Caco-2 (cell line): ENCODE measurements at places on chromosomes 12 and 14. TPM values are rescaled to one million over a fixed set of nuclear protein-coding genes. Genes with fewer than 3 reads are reported as not detected.

DNA sequence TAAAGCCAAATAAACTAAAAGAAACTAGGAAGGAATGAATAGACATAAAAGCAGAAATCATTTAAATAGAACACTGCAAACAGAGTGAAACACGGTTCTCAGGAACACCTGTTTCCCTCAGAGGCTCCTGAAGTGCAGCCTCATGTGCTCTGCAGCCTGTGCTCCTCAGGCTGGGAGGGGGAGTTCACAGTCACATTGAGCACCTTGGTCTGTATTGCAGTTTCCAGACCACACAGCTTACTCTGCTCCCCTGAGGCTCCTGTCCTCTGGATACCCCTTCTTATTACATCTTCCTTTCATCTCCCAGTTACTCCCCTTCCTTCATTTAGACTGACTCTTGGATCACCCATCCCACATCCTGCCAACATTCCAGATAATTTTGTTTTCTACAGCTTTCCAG, 49.7 kb upstream of the DCD start:
- no peak for DNase-seq

- peak; percentile 46 for DNase-seq
Observed at GRCh38 chr14:96741151-96741977, 55.8 kb upstream of the VRK1 start.

GRCh38 chr14:70013271-70013873, 134.2 kb downstream of the SMOC1 start:
- no peak for DNase-seq

DNA sequence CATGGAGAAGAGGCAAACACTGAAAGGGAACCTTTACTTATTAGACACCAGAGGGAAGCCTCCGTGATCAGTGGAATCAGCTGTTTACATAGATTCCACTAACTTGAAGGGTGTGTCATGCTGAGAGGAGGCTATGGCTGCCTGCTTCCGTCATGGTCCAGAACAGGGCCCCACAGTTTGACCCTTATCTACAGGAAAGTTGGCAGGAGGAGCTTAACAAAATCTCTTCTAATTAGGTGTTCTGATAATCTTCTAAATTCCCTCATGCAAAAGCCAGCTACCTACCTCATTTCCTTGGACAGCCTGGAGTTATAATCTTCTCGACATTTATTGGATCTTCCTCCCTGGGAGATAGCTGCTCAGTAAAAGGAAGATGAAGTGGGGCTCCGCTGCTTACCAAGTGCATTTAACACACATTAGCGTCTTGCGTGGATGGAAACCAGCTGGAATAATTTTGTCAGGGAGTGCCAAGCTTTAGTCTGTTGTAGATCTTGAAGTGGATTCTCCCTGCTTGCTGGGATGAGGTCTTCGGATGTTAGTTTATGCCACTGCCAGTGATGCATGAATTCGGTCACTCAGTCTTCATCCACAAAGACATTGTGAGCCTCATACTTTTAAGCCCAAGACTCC, 171.0 kb downstream of the PAH start:
- DNase-seq = no peak

The OTUB2 gene
- total RNA-seq = 1.2 TPM in 2 replicates

The MGP gene
- total RNA-seq = not detected in 2 replicates

DNA sequence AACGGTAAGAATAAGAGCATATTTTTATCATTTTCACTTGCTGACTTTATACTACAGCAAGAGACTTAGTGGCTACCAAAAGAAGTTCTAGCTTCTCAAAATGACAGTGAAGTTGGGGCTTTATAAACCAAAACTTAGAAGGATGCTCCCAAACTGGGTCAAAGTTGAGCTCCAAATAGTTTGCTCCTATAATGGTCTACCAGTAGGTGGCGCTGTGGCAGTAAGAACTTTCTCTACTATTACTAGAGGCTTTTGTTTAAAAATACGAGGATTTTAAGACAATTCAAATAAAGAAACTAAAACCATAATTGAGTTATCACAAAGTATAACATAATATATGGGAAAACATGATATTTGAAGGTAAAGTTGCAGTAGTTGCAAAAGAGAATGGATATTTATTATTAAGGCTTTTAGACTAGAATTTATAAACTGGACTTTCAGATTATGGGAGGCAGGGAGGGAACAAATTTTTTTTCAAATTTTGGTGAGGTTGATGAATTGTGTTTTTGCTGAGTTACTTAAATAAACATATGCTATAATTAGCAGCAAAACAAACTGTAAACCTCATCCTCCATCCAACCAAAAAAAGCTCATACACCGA, 75.0 kb downstream of the TGFB3 start:
- DNase-seq = no peak

GRCh38 chr12:4178424-4179170, 95.0 kb upstream of the CCND2 start:
- DNase-seq = no peak

- DNase-seq = no peak
Observed at GRCh38 chr14:87257421-87257820, 735.6 kb downstream of the GALC start.

GRCh38 chr14:34021096-34021495, 70.2 kb upstream of the EGLN3 start:
- no peak for DNase-seq

DNA sequence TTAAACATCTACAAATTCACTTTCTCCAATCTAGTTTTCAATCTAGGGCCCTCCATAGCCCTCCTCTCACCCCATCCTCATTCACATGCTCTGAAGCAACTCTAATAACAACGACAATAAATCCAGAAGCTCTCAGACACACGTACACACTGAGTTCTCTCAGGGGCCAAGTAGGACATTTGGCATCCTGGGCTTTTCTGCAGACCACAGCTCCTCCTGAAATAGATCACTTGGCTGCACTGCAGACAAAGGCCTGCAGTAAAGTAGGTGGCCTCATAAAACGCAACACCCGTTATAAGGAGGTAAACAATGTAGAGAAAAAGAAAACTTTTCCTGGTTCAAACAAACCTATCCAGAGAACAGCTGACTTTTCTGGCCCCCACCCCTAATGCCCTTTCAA, 111.2 kb downstream of the TMTC1 start:
- DNase-seq = no peak

DNA sequence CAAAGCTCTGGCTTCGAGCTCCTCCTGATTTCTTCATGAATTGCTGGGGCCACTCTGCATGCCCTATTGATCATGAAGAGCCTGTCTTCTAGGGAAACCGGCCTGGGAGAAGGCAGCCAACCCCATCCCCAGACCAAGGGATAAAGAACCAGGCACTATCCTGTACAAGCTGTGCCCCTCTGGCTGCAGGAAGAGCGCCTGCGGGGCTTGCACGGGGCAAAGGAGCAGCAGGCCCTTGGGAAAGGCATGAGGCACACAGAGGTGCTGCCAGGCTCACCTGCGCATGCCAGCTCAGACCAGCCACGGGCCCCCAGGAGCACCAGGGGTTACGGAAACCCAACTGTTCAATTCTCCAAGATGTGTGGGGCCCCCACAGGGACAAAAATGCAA, 2.1 kb downstream of the ITPK1 start:
- DNase-seq = no peak

The NFATC4 gene
- 0.84 and 0.88 TPM in 2 replicates for total RNA-seq

The OR10G2 gene
- not detected in 2 replicates for total RNA-seq

The GZMB gene
- total RNA-seq = not detected in 2 replicates

DNA sequence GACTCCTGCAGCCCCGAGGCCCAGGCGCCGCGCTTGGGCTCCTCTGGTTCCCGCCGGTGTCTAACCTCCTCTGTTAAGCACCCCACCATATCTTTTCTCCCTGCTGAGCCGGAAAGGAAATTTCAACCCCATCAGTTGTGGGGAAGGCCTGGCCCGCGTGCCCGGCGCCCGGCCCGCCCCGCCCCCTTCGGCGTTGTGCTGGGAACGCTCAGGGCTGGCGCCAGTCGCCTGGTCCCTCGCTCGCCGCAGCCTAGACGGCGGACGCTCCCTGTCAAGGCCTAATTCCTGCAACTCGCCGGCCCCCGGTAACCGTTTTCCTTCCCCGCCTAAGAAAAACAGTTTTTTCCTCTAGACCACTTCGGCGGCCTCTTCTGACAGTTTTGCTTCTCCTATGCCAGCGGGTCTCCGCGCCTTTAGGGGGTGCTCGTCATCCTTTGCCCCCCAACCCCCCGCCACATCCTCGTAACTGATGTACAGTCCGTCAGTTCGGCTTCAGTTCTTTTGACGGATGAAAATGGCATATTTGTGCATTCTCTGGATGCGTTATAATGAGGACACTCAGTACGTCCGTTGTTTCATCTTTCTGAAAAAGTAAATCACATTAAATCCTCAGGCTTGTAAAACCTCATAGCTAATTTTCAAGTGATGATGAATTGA, 506 bp upstream of the NAP1L1 start:
- no peak for DNase-seq

DNA sequence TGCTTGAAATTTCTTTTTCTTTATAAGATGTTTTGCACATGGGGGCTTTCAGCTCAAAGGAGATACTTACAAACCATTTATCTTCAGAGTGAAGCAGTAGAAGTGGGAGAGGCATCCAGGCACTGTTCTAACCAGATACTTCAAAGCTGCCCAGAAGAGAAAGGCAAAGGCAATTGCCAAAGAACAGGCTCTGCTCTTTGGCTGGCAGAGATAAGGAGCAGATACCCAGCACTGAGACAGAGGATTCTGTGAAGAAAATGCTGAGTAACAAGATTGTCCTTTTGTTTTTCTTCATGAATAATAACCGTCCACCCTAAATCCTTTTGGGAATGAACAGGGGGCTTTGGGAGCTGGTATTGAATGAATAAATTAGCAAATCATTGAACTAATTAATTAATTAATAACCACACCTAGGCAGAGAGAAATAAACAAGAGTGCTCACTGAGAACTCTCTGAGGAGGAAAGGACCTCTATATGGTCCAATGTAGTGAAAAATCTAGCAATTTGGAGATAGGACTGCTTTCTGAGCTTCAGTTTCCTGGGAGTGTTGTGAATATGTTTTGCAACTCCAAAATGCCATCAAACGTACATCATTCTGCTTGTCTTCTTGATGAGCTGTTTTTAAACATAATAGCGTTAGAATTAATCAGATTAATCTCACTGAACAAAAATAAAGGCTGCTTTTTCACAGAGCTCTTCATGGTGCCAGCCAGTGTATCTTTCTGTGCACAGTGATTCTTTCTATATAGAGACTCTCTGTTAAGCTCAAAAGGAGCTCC, 192.8 kb upstream of the AMIGO2 start:
- DNase-seq = no peak

GRCh38 chr14:83575301-83575700, 1954.6 kb upstream of the FLRT2 start:
- DNase-seq = no peak

The CCND2 gene
- 113 and 145 TPM in 2 replicates for total RNA-seq

DNA sequence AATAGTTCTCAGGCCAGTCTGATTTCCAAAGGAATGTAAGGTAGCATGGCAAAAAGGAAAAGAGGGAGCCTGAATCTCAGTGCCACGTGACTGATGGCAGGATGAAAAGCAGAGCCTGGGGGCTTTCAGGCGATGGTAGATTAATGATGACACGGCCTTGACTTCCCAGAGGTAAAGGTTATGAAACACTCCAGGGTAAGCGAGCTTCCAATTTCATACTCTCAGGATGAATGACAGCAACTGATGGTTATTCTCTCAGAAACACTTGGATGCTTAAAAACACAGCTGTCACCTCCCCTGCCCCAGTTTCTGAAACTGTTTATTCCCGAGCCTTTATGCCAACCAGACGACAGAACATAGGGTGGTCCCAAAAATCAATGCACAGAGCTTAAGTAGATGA, 28.8 kb downstream of the GDF11 start:
- DNase-seq = no peak

DNA sequence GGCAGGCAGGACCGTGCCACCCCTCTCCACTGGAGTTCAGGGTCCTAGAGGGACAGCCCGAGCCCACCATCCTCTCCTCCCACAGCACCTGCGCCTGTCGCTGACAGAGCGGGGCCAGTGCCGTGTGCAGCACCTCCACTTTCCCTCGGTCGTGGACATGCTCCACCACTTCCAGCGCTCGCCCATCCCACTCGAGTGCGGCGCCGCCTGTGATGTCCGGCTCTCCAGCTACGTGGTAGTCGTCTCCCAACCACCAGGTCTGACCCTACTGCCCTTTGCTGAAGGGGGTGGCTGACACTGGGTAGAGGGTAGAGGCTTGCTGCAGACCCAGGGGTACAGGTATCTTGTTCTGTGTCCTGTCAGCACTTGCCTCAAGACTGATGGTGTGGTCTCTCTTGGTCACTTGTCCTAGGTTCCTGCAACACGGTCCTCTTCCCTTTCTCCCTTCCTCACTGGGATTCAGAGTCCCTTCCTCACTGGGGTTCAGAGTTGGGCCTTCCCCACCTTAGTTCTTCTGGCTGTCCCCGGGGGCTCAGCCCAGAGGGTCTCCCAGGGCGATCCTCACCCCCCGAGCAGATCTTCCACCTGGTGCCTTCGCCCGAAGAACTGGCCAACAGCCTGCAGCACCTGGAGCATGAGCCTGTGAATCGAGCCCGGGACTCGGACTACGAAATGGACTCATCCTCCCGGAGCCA, 42.0 kb downstream of the SH2B3 start:
- DNase-seq = no peak

DNA sequence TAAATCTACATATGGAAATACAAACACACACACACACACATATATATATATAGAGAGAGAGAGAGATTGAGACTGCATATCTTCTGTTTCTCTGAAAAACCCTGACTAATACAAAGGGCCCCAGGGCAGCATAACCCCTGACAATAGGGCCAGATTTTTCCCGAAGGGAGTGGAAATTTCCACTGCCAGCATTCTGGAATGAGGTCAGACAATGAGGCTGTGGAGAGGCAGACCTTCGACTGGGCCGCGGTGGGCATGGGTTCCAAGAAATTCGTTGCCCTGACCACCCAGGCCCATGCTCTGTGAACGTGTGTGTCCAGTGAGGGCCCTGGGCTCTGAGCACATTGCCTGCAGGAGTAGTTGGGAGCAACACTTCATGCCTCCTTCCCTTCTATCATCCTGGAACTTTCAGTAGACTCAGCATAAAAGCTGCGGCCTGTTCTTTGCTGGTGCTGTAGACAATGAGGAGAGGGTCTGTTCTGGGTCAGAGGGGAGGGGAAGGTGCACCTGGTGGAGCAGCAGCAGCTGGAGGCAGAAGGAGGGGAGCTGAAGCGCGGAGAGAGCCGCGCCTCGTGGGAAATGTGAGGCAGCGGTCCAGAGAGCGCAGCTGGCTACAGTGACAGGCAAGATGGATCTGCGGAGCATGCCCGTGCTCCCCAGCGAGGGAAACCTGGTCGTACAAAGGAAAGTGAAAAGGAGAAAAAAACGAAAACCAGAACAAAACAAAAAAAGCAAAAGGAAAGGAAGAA, 25.6 kb upstream of the CCDC60 start:
- DNase-seq = no peak
